ENCODE measurements at places on chromosomes 1 and 21.

- no peak for DNase-seq
Observed at GRCh38 chr1:201427963-201428362, 6.4 kb upstream of the TNNI1 start.

GRCh38 chr1:116529199-116529631 is 41.6 kb downstream of the CD58 start:
- no peak for DNase-seq

- no peak for DNase-seq
Observed at GRCh38 chr1:107405236-107405635, 264.4 kb downstream of the NTNG1 start.

DNA sequence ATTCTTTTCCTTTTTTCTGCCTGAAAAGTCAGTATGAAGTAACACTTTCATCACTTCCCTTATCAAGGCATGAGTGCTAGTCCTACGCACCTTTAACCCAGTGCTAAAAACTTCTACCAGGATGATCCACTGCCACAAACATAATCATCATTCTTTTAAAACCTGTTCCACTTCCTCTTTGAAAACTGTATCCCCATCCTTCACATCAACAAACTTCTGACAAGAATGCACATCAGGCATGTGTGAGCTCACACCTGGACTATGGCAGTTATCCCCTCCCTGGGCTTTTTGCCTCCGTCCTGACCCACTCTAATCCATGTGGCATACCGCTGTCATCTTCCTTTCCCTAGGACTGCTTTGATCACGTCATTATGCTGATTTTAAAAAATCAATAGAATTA is 70.2 kb downstream of the ESRRG start:
- DNase-seq, result no peak

DNA sequence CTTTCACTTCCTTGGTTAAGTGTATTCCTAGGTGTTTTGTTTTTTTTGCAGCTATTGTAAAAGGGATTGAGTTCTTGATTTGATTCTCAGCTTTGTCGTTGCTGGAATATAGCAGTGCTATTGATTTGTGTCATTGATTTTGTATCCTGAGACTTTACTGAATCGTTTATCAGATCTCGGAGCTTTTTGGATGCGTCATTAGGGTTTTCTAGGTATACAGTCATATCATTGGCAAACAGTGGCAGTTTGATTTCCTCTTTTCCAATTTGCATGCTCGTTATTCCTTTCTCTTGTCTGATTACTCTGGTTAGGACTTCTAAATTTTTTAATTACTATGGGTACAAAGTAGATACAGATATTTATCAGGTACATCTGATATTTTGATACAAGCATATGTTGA is 75.4 kb downstream of the SLC35A3 start:
- no peak for DNase-seq

- DNase-seq, result no peak
Observed at GRCh38 chr1:208093754-208094719, 150.1 kb downstream of the PLXNA2 start.

GRCh38 chr1:229440851-229441537 is 7.1 kb upstream of the ACTA1 start:
- DNase-seq, result no peak

DNA sequence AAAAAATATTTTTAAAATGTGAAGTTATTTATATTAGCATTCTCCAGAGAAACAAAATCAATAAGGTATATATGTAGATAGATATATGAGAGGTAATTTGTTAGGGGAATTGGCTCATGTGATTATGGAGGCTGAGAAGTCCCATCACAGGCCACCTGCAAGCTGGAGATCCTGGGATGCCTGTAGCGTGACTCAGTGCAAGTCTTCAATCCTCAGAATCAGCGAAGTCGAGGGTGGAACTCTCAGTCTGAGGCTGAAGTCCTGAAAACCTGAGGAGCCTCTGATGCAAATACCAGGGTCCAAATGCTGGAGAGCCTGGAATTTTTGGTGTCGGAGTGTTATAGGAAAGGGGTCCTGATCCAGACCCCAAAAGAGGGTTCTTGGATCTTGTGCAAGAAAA is 658.5 kb downstream of the USP25 start:
- no peak for DNase-seq

DNA sequence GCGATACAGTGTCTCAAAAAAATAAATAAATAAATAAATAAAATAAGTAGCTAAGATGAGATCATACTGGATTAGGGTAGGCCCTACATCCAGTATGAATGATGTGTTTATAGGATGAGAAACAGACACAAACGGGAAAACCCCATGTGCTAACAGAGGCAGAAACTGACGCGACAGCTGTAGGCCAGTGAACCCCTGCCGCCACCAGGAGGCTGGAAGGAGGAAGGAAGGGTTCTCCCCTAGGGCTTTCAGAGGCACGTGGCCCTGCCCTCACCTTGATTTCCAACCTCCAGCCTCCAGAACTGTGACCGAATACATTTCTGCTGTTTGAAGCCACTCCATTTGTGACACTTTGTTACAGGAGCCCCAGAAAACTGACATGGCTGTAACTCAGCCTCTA is 38.5 kb downstream of the CHD5 start:
- DNase-seq, result no peak

- DNase-seq, result no peak
Observed at GRCh38 chr1:13513895-13514546, at the start of gene LRRC38. Gene LRRC38, minus strand, starts transcription at chr1:13514003. Its CDS starts 410 bp downstream, at chr1:13513593.

- DNase-seq, result no peak
Observed at GRCh38 chr1:8303141-8303540, 14.8 kb upstream of the SLC45A1 start.

- no peak for DNase-seq
Observed at GRCh38 chr1:101278845-101279244, 42.0 kb downstream of the S1PR1 start.

- DNase-seq, result no peak
Observed at GRCh38 chr1:70483342-70483741, 72.3 kb downstream of the CTH start.

DNA sequence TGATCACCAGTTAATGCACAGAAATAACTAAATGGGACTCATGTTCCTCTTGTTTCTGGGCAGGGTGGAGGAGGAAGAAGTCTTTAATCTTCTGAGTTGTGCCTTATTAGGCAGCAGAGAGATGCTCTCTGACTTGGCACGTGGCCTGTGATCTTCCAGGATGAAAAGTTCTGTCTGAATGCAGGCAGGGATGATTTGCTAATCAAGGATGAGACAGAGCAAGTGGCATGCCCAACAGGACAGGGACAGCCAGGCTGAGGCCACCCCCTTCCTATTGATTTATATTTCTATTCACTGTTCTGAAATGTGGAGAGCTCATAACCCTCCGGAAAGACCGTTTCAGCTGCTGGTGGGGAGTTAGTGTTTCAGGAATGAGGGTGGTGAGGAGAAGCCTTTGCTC is 477.8 kb upstream of the CAMK1G start:
- DNase-seq, result no peak

DNA sequence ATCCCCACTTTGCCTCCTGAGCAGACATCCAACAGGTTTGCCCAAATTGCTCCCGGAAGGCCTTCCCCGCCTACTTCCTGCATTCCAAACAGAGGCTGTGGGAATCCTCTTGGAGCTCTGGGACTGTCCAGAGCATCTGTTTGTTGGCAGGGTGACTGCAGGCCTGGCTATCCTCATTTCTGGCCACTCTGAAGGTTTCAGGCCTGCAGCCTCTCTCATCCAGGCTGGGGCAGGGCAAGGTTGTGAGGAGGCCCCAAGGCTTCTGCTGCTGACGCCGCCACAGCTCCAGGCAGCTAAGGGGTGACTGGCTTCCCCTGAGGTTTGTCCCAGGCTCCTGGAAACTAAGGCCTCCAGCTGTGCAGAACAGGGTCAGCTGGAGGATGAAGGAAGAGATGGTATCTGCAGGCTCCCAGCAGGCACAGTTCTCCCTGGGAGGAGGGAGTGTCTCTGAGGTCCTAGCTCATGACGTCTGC is 11.3 kb downstream of the CDK18 start:
- DNase-seq, result no peak

- DNase-seq, result no peak
Observed at GRCh38 chr1:73516451-73516850, 681.5 kb downstream of the LRRIQ3 start.

GRCh38 chr1:204321051-204321450 is 38.7 kb downstream of the PLEKHA6 start:
- no peak for DNase-seq

GRCh38 chr21:40615505-40616376 is 231.2 kb downstream of the DSCAM start:
- no peak for DNase-seq

- DNase-seq, result no peak
Observed at GRCh38 chr1:170355267-170355801, 176.6 kb upstream of the GORAB start.

DNA sequence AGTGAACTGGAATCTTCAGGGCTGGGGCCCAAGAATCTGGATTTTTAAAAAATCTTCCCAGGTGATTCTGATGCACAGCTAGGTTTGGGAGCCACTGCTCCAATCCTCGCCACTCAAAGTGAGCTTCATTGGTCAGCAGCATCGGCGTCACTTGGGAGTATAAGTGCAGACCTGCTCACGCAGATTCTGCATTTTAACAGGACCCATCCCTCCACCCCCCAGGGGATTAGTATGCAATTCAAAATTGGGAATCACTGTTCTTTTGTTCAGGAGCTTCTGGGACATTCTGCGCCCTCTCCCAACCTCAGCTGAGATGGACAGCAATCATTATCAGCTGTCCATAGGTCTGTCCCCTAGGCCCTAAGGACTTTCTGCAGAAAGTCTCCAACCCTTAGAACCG is 53.5 kb downstream of the LGR6 start:
- no peak for DNase-seq

- no peak for DNase-seq
Observed at GRCh38 chr1:172790245-172790644, 131.3 kb downstream of the FASLG start.

- no peak for DNase-seq
Observed at GRCh38 chr1:232521660-232522059, 108.3 kb downstream of the SIPA1L2 start.

GRCh38 chr1:68197891-68198290 is 34.4 kb downstream of the WLS start:
- DNase-seq, result no peak

- DNase-seq, result no peak
Observed at GRCh38 chr1:26469558-26469957, 2.7 kb upstream of the HMGN2 start.

GRCh38 chr1:183834568-183834967 is 29.6 kb downstream of the RGL1 start:
- no peak for DNase-seq

DNA sequence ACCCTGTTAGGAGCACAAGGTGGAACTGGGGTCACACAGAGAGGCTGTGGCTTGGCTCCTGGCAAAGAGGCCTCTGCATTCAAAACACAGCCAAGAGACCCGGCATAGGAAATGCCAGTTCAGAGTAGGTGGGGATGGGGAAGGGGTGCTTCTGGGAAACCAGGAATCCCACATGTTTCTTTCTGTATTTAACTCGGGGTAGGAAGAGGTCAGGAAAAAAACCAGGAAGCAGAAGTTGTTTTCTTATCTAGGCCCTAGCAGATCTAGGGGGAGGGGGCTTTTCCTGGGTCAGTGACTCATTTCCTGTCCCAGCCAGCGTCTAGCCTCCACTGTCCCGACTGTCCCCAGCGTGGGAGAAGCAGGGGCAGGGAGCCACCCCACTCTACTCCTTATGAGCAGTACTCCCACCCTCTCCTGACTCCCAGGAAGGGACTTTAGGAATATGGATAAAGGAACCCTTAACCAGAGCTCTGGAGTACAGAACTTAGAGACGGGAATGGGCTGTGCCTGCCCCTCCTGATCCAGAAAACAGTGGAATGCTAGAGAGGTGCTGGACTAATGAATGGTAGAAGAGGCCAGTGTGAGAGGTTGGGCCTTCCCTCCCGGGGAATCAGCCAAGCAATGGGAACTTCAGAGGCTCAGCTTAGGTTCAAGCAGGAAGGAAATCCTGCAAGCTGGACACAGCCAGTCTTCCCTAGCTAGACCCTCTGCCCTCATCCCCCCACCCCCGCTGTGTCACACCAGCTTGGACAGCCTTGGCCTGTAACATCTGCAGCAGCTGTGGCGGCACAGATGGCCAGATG is 5.7 kb downstream of the FHL3 start:
- DNase-seq, result no peak

DNA sequence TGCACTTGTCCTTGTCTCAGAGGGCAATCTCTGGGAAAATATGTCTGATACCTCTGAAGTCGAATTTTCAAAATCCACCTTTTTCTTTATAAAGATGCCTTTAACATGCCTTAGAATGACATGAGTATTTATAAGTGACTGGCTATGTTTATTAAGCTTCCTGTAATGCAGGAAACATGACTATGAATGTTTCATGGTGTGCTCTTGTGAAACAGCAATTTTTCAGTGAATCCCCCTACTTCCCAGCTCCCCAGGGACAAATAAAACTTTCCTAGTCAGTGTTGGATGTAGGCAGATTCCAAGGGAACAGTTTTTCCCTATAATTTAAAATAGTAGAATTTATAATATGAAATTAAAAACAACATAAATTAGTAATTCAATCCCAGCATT is 437.0 kb downstream of the LMO4 start:
- no peak for DNase-seq

- DNase-seq, result peak; percentile 98
Observed at GRCh38 chr1:24415334-24415909, at the start of gene NIPAL3. Gene NIPAL3, plus strand, starts transcription at chr1:24415802. Its CDS starts 3,746 bp downstream, at chr1:24419548.

DNA sequence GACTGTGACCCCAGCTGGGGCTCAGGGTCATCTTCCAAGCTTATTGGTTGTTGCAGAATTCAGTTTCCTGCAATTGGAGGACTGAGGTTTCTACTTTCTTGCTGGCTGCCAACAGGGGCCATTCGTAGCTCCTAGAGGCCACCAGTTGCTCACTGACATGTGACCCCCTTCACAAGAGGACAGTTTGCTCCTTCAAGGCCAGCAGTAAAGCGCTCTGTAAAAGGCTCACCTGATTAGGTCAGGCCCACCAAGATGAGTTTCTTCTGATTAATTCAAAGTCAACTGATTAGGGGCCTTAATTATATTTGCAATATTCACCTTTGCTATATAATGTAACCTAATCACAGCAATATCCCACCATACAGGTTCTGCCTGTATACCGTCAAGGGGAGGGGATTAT is 68.9 kb downstream of the SLC9A1 start:
- no peak for DNase-seq

All from activated CD8-positive, alpha-beta memory T cell treated with anti-CD3 and anti-CD28 coated beads for 4 hours (primary cell).